ENCODE measurements at places on chromosomes 1 and 21.

DNA sequence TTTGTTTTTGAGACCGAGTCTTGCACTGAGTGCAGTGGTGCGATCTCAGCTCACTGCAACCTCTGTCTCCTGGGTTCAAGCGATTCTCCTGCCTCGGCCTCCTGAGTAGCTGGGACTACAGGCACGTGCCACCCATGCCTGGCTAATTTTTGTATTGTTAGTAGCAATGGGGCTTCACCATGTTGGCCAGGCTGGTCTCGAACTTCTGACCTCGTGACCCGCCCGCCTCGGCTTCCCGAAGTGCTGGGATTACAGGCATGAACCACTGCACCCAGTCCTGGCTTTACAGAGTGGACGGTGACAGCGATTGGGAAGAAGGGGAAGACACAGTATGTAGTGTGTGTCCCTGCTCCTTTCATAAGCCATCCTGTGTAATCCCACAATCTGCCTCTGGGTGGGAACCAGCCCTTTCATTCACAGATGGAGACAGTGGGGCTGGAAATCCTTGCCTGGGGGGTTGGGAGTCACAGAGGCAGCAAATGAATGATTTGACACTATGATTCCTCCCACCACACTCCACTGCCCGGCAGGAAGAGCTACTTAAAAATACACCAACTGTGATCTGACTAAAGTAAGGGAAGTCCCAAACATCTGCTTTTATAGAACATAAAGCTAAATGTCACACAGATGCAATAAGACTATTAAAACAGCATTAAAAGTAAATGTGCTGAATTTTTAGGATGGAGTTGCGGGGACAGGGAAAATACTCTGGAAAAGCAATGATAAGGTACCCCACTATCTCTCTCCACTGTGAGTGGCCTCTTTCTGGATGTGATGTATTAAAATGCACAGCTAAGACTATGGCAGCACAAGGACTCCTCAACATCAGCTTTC lies 4.5 kb downstream of the PARP1 start:
- DNase-seq, result no peak

DNA sequence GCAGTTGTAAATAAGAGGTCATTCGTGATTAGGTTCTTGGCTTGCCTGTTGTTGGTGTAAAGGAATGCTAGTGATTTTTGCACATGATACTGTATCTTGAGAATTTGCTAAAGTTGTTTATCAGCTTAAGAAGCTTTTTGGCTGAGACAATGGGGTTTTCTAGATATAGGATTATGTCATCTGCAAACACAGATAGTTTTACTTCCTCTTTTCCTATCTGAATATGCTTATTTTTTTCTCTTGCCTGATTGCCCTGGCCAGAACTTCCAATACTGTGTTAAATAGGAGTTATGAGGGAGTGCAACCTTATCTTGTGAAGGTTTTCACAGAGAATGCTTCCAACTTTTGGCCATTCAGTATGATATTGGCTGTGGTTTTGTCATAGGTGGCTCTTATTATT lies 576.1 kb upstream of the RGS18 start:
- no peak for DNase-seq

GRCh38 chr1:111864862-111865261 lies 109.2 kb downstream of the DDX20 start:
- DNase-seq, result no peak

- no peak for DNase-seq
Measured at GRCh38 chr1:166960858-166961474, 14.4 kb downstream of the ILDR2 start.

DNA sequence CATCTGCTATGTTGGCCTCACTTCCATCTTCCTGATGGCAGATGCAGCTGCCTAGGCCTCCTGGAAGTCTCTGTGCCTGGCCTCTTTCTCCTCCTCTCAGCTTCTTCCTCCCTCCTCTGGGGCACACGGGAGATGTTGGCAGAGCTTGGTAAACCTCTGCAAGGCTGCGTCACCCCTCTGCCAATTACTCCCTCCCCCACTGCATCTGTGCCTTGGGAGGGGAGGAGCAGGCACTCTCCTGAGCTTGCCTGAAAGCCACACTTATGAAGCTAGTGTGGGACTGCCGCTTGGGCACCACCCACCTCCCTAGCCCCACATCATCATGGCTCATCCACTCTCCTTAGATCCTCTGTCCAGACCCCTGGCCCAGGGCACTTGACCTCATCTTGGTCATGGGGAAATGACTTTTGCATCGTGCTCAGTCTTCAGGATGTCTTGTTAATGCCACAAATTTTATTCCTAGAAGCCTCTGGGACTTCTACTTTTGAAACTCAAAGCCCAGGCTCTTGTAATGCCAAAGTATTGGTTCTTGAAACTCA lies 7.3 kb upstream of the TMEM51 start:
- DNase-seq, result no peak

DNA sequence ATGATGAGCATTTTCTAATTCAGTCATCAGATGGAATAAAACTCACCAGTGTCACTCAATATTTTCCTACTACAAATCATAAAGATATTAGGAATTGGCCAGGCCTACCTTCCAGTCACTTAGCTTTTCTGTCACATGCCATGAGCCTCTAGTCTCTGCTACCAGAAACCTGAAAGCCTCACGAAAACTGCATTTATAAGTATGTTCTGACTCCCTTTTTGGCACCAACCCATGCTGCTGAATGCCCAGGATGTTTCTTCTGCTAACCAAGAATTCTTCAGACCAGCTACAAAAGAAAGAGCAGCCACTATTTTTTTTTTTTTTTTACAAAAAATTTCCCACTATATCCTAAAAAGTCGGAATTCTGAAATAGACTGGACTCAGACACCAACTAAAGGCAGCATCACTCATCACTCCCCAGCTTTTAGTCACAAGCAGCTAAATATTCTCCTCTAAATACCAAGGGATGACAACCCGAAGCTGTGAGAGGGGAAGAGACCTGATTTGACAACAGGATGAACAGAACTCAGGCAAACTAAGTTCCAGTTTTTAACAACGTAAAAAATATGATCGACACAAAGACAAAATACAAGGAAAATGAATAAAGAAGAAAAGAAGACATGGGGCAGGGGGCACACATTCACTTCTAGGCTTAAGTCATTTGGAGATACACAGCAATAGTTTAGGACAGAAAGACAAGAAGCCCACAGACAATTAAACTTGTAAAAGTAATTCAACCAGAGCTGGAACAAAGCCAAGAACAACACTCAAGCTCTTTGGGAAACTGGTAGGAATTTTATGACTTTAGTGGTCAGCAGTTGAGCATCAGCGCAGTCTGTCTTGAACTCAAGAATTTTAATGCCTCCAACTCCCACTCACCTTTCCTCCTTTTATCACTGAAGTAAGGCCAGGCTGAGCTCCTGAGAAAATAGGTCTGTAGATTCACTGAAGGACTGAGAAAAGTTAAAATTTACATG lies 1.7 kb downstream of the DCAF8 start:
- no peak for DNase-seq

- DNase-seq, result no peak
Measured at GRCh38 chr1:203051841-203052324, 25.6 kb downstream of the PPFIA4 start.
